ENCODE measurements at places on chromosomes 2 and 18.

- no peak for DNase-seq
Measured at GRCh38 chr2:22035361-22035830, 911.6 kb downstream of the TDRD15 start.

GRCh38 chr2:64391424-64391823 lies 62.5 kb upstream of the LGALSL start:
- DNase-seq = no peak

DNA sequence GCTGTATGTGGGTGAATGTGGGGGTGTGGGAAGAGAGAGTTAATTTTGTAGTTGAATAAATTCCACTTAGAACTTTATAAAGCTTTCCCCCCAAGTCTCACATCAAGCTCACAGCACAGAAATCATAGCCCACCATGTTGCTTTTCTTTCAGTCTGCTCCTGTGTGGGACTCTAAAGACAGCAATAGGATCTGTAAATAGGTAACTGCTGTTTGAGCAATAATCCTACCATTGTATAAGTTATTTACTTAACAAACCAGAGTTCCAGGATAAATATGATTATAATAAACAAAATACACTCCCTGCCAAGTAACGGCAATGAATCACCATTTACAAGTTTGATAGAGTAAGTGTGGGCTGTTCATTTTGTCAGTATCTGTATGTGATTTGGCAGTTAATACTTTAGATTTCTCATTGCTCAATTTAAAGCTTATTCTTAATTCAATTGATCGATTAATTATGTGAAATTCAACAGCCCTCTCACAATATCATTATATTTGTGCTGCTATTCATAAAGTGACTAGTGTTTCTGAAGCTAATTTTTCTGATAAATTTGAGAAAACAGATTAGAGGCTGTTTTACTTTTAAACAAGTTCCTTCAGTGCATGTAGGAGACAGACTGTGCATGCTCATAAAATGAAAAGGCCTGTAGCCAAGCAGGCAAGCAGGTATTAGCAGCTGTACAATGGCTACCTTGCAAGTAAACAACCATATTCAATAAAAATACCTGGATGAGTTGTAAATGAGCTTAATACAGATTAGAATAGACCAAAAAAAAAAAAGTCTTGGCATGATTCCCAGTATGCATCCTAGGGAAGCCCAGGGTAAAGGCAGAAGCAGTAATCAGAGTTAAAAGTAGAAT lies 142.7 kb downstream of the PDE11A start:
- DNase-seq = no peak

GRCh38 chr2:27993402-27993787 lies 102.9 kb downstream of the BABAM2 start:
- no peak for DNase-seq

DNA sequence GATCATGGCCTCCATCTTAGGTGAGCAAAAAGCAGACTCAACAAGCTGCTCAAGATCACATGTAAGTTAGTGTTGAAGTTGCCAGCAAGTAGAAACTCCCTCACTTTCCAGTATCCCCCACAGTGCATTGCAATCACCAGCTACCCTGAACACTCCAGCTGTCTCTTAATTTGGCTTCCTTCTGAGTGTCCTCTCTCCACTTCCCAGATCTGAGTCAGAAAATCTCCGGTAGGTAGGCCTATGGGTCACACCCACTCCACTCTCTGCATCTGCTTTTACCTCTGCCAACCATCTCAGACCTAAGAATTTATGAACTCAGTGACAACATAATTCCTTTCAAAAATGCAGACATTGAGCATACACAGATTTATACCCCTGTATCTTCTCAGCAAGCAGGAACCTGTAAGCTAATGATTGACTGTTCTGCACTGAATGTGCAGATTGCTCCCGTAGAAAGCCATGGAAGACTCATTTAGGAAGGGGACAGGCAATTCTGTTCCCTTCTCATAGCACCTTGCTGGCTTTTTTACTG lies 656.9 kb downstream of the EPHA4 start:
- DNase-seq = no peak

- no peak for DNase-seq
Measured at GRCh38 chr18:62744076-62744968, 29.0 kb downstream of the PHLPP1 start.

- no peak for DNase-seq
Measured at GRCh38 chr18:51520676-51521180, 323.2 kb upstream of the MEX3C start.

DNA sequence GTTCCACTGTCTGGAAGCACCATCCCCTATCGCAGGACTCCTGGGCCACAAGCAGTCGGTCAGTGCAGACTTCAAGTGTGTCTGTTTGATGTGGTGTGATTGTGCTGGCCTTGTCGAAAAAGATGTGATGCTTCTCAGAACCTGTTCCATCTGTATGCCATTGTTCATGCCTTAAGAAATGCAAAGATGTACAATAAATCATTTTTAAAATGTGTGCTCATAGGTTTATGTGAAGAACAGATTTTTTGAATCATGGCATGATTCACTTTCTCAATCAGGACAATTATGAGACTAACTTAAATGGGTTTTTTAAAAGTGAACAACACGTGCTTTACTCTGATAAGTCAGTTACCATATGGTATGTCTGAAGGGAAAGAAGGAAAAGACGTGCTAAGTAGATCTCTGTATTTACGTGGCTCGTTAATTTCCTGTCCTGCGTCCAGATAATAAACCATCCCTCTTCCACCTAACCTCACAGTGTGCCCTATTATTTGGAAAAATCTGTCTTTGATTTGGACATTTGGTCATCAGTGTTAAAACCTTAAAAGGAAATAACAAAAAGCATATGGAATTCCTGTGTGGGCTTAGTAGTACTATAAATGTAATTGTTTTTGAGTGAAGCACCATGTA lies 54.9 kb downstream of the PRKRA start:
- no peak for DNase-seq

GRCh38 chr18:44517136-44517535 lies 163.6 kb upstream of the SETBP1 start:
- no peak for DNase-seq

DNA sequence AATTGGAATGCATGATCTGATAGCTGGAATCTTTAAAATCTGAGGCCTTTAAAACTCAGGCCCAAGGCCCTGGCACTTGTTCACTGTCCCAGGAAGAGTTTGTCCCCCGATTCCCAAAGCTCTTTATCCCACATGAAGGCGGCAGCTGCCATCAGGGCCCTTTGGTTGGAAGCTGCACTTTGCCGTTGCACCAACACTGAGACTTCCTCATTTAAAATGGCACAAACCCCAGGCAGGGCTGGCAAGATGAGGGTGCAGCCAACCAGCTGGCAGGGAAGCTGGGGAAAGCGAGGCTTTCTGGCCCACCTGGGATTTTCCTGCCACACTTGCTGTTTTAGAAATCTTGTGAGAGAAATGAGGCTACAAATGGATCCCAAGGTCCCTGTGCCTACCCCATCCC lies 6.3 kb downstream of the FLACC1 start:
- DNase-seq = no peak

DNA sequence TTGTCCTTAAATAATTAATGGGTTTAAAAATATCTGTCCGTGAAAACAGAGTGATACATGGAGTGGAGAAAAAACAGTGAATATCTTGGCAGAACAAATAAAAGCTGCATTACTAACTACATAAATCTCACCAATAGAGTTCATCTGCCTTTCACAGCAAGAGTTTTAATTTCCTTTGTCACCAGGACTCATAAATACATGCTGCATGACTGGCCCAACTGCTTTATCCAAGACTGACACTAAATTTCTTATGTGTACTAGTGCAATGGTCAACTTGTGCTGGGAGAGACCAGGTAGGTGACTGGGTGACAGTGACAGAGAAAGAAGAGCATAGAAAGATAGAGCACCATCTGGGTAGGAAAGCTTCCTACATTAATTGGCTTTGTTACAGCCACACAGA lies 402.8 kb downstream of the RAD51AP2 start:
- no peak for DNase-seq

Measured in NCI-H446 (cell line).